ENCODE measurements at places on chromosomes 11 and 22.

DNA sequence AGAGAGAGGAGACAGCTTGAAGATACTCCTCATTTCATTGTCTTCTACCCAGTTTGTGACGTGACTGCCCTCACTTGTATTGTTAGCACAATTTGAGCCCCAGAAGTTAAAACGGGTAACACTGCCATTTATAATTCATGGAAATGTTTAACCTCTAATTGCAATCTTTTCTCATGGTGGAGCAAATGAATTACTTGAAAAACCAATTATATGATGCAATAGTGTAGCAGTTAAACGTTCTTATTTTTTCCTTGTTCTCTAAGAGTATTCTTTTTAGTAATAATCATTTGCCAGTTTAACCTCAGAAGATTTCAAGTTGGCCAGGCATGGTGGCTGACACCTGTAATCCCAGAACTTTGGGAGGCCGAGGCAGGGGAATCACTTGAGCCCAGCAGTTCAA, 56.6 kb downstream of the CDON start:
- H3K27ac ChIP-seq, result no peak overlapping the region
- H3K4me3 ChIP-seq, result no peak overlapping the region
- H3K36me3 ChIP-seq, result no peaks in the 10 kb centered on the region
- no peaks in the 10 kb centered on the region for H3K27me3 ChIP-seq
- peaks cover 8% of the 10 kb centered on the region for H3K4me1 ChIP-seq

DNA sequence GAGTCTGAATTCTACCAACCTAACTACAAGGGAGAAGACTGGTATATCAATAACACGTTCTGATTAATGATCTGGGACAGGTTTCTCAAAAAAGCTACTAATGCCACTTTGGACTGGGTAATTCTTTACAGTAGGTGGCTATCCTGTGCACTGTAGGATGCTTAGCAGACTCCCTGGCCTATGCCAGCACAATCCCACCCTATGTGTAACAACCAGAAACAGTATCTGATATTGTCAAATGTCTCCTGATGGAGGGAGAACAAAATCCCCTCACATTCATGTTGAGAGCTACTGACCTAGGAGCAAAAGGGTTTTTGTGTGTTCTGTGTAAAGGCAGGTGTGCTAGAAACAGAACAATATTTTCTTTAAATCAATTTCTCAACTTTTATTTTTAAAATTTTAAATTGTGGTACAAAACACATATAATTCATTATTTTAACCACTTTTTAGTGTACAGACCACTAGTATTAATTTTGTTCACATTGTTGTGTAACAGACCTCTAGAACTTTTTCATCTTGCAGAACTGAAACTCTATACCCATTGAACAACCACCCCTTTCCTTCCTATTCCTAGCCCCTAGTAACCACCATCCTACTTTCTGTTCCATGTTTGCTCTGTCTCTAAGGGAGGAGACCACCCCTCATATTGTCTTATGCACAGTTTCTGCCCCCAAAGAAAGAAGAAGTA, 2.1 kb upstream of the MS4A6A start:
- H3K4me1 ChIP-seq, result no peaks in the 10 kb centered on the region
- H3K27me3 ChIP-seq, result peaks cover 2% of the 10 kb centered on the region
- H3K27ac ChIP-seq, result no peak overlapping the region
- H3K36me3 ChIP-seq, result no peaks in the 10 kb centered on the region
- H3K4me3 ChIP-seq, result no peak overlapping the region
- no peak for DNase-seq

DNA sequence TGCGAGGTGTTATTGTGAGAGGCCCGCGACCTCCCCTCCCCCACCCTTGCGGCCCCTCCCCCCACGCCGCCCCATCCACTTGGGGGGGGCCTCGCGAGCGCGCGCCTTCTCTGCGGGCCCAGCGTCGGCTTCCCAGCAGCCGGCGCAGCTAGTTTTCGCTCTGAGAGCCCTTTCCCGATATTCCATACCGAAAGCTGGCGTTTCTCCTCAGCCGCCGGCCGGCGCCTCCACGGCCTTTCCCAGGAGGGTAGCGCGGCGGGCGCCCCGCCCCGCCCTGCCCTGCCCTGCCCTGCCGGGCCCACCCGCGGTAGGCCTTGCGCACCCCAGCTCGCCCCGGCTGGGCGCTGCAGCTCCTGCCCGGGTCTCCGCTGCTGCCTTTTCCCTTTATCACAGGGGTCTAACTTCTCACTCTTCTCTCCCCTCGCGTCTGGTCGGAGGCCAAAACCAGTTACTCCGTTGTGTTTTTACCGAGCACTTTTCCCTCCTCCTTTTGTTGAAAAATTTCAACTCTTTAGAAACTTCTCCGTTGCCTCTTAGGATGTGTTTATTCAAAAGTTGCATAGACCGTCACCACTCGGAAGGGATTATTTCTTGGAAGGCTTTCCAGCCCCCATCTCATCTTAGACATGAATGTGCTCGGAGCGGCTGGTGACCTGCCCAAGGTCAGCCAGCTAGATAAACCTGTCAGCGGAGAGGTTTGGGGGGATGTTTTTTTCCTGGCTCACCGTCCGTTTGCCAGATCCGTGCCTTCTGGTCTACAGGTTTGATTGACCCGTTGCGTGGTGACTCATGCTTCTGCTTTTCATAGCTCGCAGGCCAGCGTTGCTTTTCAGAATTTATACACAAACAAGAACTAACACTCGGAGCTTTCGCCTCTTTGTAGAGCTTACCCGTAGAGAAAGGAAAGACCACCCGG, 648 bp downstream of the PAFAH1B2 start:
- peak; percentile 33 for DNase-seq
- peak overlapping the region; percentile 95 for H3K27ac ChIP-seq
- peak overlapping the region; percentile 100 for H3K4me3 ChIP-seq
- H3K36me3 ChIP-seq, result peaks cover 37% of the 10 kb centered on the region
- H3K27me3 ChIP-seq, result peaks cover 9% of the 10 kb centered on the region

- no peaks in the 10 kb centered on the region for H3K36me3 ChIP-seq
- H3K27me3 ChIP-seq, result no peaks in the 10 kb centered on the region
- no peak for DNase-seq
- H3K4me1 ChIP-seq, result no peaks in the 10 kb centered on the region
- H3K27ac ChIP-seq, result no peak overlapping the region
These were observed 13.5 kb downstream of the SEZ6L start for GRCh38 chr22:26182723-26183122.

DNA sequence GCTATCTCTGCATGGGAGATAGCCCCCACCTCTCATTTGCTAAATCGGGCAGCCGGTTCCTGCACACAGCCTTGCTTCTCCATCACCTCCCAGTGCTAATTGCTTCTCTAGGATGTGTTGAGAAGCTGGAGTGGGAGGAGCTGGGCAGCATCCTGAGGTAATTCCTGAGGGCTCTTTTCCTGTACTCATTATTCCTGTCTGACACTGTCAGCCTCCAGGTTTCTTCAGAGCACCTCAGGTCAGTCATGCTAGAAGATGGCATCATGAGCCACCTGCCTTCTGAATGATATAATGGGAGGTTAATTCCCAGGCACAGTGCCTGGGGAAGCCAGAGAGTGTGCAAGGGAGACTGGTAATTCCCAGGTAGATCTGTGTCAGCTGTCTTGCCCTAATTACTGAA, 133.0 kb downstream of the RAB38 start:
- H3K27ac ChIP-seq, result no peak overlapping the region
- DNase-seq, result no peak
- H3K36me3 ChIP-seq, result no peaks in the 10 kb centered on the region
- no peaks in the 10 kb centered on the region for H3K4me1 ChIP-seq
- peaks cover 5% of the 10 kb centered on the region for H3K27me3 ChIP-seq
- no peak overlapping the region for H3K4me3 ChIP-seq

DNA sequence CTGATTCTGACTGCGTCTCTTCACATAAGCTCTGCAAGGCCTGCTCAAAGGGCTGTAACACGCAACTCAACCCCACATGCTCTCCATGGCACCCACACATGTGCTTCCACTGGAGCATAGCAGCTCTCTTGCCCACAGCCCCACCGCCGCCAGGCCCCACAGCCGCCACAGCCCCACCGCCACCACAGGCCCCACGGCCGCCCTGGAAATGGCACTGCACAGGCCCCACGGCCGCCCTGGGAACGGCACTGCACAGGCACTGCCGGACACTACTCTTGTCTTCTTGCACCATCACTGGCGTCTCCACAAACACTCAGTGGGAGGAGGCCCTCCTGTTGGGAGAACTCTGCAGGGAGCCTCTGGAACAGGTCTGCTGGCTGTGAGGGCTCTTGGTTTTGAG, 8.6 kb downstream of the MOB2 start:
- H3K4me3 ChIP-seq, result no peak overlapping the region
- peaks cover 16% of the 10 kb centered on the region for H3K36me3 ChIP-seq
- H3K27ac ChIP-seq, result no peak overlapping the region
- no peak for DNase-seq
- H3K27me3 ChIP-seq, result no peaks in the 10 kb centered on the region
- H3K4me1 ChIP-seq, result no peaks in the 10 kb centered on the region

DNA sequence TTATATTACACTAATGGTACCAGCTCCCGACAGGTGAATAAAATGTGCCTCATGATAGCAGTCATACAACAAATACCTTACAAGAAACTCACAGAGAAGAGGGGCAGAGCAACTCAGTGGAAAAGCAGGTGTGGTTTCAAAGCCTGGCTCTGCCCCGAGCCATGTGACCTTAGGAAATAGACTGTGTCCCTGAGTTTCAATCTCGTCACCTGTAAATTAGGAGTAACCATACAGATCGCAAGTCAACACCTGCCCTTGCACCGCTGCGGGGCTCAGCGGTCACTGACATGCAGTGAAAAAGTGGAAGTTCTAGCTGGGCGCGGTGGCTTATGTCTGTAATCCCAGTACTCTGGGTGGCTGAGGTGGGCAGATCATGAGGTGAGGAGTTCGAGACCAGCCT, 11.9 kb upstream of the MRTFA start:
- DNase-seq, result no peak
- H3K36me3 ChIP-seq, result no peaks in the 10 kb centered on the region
- no peaks in the 10 kb centered on the region for H3K27me3 ChIP-seq
- peaks cover 20% of the 10 kb centered on the region for H3K4me1 ChIP-seq

DNA sequence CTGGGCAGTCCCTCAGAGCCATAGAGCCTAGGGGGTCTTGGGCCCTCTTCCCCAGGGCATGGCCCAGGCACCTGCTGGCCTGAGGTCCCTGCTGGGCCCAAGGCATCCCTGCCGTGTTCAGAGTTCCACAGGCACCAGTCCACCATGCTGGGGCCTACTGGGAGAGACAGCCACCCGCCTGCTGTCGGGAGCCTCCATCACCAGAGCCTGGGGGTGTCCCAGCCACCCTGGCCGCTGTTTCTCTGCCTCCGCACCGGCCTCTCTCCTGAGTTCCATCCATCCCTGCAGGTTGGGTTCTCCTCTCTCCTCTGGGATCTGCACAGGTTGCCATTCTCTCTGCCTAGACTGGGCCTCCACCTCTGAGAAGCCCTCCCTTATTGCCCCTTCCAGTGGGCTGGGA, 68.6 kb downstream of the KCNQ1 start:
- no peak for DNase-seq
- H3K27me3 ChIP-seq, result no peaks in the 10 kb centered on the region
- no peak overlapping the region for H3K4me3 ChIP-seq
- H3K36me3 ChIP-seq, result no peaks in the 10 kb centered on the region
- no peaks in the 10 kb centered on the region for H3K4me1 ChIP-seq

Measured in activated T-helper 2 cell treated with anti-CD3 and anti-CD28 coated beads, Interferon-gamma antibody, Interleukin-2, Interleukin-4, amounts not matched to agents 10 μg/mL and 5 μg/mL and 100 μg/mL, durations not matched to agents 14 hours and 24 hours and 36 hours (primary cell).